Heart right ventricle (tissue), 16 donors: ENCODE measurements at places on chromosomes 5 and 9. TPM values are rescaled to one million over a fixed set of nuclear protein-coding genes. Genes with fewer than 3 reads are reported as not detected.

The ENG gene
- 263 TPM for total RNA-seq

The SPATA9 gene
- not detected for total RNA-seq

DNA sequence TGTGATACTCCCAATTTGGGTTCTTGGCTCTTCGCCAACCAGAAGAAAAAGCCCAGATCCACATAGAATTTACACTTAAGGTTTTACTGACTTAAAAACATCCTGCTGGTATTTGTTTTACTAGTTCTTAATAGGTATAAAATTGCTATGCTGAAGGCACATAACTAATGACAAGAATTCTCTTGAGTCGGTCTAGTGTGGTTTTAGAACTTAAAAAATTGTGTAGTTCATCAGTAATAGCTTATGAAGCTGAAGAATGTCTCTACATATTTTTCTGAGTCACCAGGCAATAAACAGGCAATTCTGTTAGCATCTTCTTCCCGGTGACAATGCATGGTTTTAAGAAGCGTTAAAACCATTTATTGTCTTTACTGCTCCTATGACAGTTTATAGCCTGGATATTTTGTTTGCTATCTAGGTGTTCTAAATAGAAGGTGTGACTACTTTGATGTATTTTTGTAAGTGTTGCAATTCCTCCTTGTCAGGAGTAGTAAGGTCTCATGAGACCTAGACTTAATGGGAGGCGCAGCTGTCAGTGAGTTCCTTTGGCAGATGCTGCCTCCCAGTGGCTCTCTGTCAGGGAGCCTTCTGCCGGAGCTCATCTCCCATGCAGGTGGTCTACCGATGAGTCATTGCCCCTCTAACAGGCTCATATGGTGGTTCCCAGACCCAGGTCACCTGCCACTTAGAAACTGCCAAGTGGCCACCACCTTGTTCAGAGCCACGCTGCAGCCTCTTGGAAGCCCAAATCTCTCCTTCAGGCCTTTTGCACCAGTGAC is 173.8 kb downstream of the MAST4 start:
- no peaks in the 10 kb centered on the region for H3K36me3 ChIP-seq
- H3K4me1 ChIP-seq: peaks cover 41% of the 10 kb centered on the region
- H3K27ac ChIP-seq: peak overlapping the region; percentile 23
- no peaks in the 10 kb centered on the region for H3K27me3 ChIP-seq
- peak; percentile 24 for DNase-seq

- no peaks in the 10 kb centered on the region for H3K27me3 ChIP-seq
- DNase-seq: no peak
- no peak overlapping the region for H3K27ac ChIP-seq
These were observed 213.9 kb downstream of the TMEM167A start for GRCh38 chr5:82863266-82863665.

DNA sequence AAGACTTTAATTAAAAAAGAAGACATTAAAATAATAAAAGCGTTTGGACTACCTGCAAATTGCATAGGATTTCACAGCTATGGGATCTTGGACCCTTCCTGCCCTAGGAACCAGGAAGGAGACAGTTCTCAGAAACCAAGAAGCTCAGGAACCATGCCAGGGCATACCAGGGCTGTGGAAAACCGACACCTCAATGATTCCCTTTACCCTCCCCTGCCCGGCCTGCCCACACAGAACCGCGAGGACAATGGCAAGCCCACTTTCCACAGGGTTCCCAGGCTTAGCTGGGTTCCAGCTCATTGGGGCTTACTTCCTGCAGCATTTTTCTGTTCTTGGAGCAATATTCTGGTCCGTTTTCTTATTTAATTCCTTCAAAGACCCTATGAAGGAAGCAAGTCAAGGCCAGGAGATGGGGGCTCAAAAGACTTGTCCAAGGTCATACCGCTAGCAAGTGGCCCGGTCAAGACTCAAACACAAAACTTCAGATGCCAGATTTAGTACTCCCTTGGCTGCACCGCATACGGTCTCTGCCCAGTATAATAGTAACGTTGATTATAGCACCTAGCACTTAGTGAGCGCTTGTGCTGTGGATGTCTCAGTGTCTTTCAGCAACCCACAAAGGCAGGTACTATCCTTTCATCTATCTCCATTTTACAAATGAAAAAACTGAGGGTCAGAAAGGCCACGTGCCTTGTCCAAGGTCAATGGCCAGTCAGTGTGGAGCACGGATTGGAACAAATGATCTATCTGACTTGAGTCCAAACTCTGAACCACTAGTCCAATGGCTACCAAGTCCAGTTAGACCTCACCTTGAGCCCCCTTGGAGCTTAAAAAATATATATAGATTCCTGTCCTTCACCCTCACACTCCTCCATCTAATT is 6.8 kb downstream of the FAT2 start:
- H3K4me1 ChIP-seq: no peaks in the 10 kb centered on the region
- no peak overlapping the region for H3K27ac ChIP-seq
- H3K27me3 ChIP-seq: peaks cover 4% of the 10 kb centered on the region
- no peak for DNase-seq

GRCh38 chr5:171425596-171426244 is 6.3 kb downstream of the FGF18 start:
- no peak overlapping the region for H3K27ac ChIP-seq
- no peak overlapping the region for H3K4me3 ChIP-seq
- H3K36me3 ChIP-seq: no peaks in the 10 kb centered on the region
- H3K27me3 ChIP-seq: peaks cover 14% of the 10 kb centered on the region
- peaks cover 56% of the 10 kb centered on the region for H3K4me1 ChIP-seq

DNA sequence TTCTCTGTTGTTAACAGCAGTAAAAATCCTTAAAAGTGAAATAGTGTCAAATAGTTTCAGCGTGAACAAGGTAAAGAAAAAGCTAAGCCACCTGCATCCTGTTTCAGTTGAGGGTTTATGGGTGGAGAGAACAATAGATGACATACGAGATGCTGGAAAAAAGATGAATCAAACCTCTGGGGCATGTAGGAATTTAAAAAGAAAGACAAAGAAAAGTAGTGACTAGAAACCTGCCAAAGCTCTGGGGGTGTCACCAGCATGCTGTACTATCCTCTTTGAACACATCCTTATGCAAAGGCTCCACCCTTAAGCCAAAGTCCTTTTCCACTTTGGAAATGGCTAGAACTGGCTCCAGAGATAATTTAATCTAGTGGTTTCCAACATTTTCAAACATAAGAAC is 22.2 kb downstream of the SCAI start:
- peaks cover 17% of the 10 kb centered on the region for H3K4me1 ChIP-seq
- H3K36me3 ChIP-seq: no peaks in the 10 kb centered on the region
- no peak for DNase-seq
- H3K27ac ChIP-seq: no peak overlapping the region
- H3K4me3 ChIP-seq: no peak overlapping the region
- H3K27me3 ChIP-seq: no peaks in the 10 kb centered on the region

GRCh38 chr5:125177340-125177739 is 430.9 kb upstream of the ZNF608 start:
- no peaks in the 10 kb centered on the region for H3K4me1 ChIP-seq
- no peak for DNase-seq
- H3K27me3 ChIP-seq: no peaks in the 10 kb centered on the region
- no peaks in the 10 kb centered on the region for H3K36me3 ChIP-seq
- H3K4me3 ChIP-seq: no peak overlapping the region

- no peaks in the 10 kb centered on the region for H3K27me3 ChIP-seq
- no peaks in the 10 kb centered on the region for H3K36me3 ChIP-seq
- H3K4me3 ChIP-seq: no peak overlapping the region
- H3K4me1 ChIP-seq: no peaks in the 10 kb centered on the region
- peak overlapping the region; percentile 38 for H3K27ac ChIP-seq
- no peak for DNase-seq
These were observed 36.8 kb downstream of the C9orf50 start for GRCh38 chr9:129584136-129584535.

DNA sequence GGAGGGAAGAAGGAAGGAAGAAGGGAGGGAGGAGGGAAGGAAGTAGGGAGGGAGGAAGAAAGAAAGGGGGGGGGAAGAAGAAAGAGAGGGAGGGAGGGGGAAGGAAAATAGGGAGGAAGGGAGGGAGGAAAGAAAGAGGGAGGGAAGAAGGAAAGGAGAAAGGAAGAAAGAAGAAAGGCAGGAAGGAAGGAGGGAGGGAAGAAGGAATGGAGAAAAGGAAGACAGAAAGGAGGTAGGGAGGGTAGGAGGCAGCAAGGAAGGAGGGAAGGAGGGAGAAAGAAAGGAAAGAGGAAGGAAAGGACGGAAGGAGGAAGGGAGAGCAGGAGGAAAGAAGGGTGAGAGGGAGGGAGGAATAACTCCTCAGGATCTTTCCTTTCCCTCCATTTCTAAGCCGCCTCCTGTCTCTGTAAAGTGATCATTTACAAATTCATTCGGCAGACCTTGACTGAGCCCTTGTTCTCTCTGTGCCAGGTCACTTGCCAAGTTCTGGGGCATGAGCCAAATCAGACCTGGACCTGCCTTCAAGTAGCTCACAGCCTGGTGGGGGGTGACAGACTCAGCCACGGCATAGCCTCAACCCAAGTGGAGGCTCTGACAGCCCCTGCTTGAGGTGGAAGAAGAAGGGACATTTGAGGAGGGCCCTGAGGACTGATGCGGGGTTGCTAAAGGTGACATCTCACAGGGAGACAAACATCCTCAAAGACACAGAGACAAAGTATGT is 69.0 kb upstream of the HRH2 start:
- H3K27me3 ChIP-seq: no peaks in the 10 kb centered on the region
- peak; percentile 41 for DNase-seq
- H3K4me1 ChIP-seq: peaks cover 16% of the 10 kb centered on the region
- no peak overlapping the region for H3K27ac ChIP-seq
- no peak overlapping the region for H3K4me3 ChIP-seq
